Small intestine (tissue), 16 donors: ENCODE measurements at places on chromosomes 4 and X. TPM values are rescaled to one million over a fixed set of nuclear protein-coding genes. Genes with fewer than 3 reads are reported as not detected.

FRG2 gene
- polyA plus RNA-seq = not detected

GABRE gene
- polyA plus RNA-seq = 26.6 TPM

DNA sequence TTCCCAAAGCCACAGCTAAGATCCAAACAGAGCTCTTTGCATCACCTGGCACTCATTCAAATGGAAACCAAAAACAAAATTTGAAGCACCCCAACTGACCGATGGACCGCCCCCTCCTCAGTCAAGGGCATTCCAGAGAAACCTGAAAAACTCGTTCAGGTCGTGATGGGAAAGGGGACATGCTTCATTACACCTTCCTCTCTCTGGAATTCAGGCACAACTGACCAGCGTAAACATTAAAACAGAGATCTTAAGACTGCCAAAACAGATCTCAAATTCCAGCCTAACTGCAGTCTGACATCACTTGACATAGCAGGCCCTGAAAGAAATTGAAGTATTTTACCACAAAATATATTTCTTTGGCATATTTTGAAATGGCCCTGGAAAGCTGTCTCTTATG lies 28.5 kb downstream of the PTTG2 start:
- H3K27me3 ChIP-seq = no peaks in the 10 kb centered on the region
- DNase-seq = no peak
- no peak overlapping the region for H3K27ac ChIP-seq
- H3K36me3 ChIP-seq = peaks cover 10% of the 10 kb centered on the region

GRCh38 chr4:88604978-88605678 lies 12.8 kb downstream of the HERC3 start:
- H3K27me3 ChIP-seq = no peaks in the 10 kb centered on the region
- no peak for DNase-seq
- H3K4me1 ChIP-seq = no peaks in the 10 kb centered on the region

GRCh38 chr4:40292313-40292759 lies 42.8 kb upstream of the CHRNA9 start:
- no peaks in the 10 kb centered on the region for H3K27me3 ChIP-seq
- no peaks in the 10 kb centered on the region for H3K4me1 ChIP-seq
- H3K36me3 ChIP-seq = no peaks in the 10 kb centered on the region
- H3K4me3 ChIP-seq = no peak overlapping the region

DNA sequence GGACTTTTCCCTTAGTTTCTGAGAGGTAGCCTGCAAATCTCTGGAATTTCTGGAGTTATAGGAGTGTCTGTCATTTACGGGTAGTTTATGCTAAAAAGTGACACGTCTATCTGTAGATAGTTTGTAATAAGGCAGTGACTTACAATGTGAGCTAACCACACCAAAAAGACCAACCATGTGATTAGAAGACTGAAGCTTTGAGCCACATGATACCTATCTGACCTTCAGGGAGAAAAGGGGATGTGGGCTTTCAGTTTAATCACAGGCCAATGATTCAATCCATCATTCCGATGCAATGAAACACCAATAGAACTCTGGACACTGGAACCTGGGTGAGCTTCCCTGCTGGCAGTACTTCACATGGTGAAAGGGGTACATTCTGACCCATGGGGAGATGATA lies 254.6 kb upstream of the GK2 start:
- H3K36me3 ChIP-seq = no peaks in the 10 kb centered on the region
- H3K4me1 ChIP-seq = no peaks in the 10 kb centered on the region
- H3K27ac ChIP-seq = no peak overlapping the region
- no peak overlapping the region for H3K4me3 ChIP-seq
- no peak for DNase-seq

DNA sequence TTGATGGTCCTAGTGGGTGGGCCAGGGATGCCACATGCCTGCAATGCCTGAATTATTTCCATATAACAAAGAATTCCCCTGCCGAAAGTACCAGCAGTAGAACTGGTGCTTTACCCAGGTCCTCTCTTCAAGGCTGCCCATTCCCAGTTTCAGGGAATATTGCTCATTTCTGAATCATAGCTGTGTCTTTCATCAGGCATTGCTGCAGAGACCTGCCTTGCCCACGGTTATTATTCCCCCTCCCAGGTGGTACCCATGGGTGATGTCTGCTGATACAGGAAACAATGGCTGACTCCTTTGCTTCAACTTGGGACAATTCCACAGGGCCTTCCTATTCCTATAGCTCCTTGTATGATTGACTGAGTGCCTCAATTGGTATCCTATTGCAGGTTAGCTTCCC lies 9.7 kb upstream of the IQCM start:
- no peak overlapping the region for H3K27ac ChIP-seq
- H3K4me3 ChIP-seq = no peak overlapping the region
- no peaks in the 10 kb centered on the region for H3K4me1 ChIP-seq
- no peaks in the 10 kb centered on the region for H3K27me3 ChIP-seq
- no peaks in the 10 kb centered on the region for H3K36me3 ChIP-seq

DNA sequence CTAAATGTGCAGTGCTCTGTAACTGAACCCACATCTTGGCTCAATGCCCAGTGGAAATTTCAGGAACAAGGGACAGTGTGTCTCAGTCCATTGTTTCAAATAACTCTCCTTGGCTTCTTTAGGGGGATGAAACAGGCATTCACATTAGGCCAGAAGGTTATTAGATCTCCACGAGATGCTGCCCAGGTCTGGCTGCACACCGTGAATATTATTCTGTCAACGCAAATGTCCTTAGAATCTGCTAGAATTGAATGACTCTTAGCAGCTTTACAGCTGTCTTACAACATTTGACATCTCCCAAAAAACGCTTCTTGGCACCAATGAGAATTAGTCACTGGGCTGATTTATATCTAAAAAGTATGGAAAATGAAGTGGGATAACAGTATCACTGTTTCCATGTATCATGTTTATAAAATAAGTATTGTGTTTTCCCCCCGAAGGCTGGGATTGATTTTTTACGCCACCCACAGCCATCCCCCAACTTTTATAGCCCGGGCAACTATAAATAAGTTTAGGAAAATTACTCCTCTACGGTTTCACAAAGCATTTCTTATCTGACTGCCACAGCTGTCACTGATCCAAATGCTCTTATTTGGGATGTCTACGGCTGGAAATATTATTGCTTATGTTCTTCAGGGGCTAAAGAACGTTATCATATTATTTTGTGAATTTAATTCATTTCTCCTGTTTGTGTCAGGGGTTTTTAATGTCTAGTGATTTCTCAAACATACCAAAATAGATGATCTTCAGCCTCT lies 559.7 kb upstream of the FAT1 start:
- no peaks in the 10 kb centered on the region for H3K27me3 ChIP-seq
- no peak overlapping the region for H3K4me3 ChIP-seq
- H3K27ac ChIP-seq = no peak overlapping the region
- no peak for DNase-seq

KLHL34 gene
- polyA plus RNA-seq = 1.0 TPM

MAGEA9B gene
- polyA plus RNA-seq = not detected

DNA sequence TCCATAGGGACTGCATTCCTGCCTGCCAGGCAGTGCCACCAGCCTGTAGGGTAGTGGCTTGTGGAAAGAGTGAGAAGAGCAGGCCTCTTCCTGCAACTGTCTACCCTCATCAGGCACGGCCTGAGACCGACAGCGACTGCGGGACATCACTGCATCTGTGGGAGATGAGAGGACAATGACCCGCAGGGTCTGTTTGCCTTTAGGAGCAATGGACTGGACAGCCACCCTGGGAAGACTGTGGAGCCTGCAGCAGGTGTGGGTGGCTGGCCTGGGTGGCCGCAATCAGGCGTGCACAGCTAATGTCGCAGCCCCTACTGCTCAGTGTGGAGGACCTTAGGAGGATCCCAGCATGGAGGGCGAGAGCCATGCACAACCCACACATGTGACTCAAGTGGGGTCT lies 227.9 kb downstream of the PTTG2 start:
- H3K4me3 ChIP-seq = no peak overlapping the region
- no peak overlapping the region for H3K27ac ChIP-seq
- no peaks in the 10 kb centered on the region for H3K27me3 ChIP-seq
- peaks cover 9% of the 10 kb centered on the region for H3K4me1 ChIP-seq
- DNase-seq = no peak

ARMCX1 gene
- polyA plus RNA-seq = 40.6 TPM

GRCh38 chrX:31543634-31544033 lies 471.8 kb upstream of the FTHL17 start:
- no peaks in the 10 kb centered on the region for H3K4me1 ChIP-seq
- H3K4me3 ChIP-seq = no peak overlapping the region
- no peaks in the 10 kb centered on the region for H3K36me3 ChIP-seq
- H3K27ac ChIP-seq = no peak overlapping the region

RBMXL3 gene
- not detected for polyA plus RNA-seq

DNA sequence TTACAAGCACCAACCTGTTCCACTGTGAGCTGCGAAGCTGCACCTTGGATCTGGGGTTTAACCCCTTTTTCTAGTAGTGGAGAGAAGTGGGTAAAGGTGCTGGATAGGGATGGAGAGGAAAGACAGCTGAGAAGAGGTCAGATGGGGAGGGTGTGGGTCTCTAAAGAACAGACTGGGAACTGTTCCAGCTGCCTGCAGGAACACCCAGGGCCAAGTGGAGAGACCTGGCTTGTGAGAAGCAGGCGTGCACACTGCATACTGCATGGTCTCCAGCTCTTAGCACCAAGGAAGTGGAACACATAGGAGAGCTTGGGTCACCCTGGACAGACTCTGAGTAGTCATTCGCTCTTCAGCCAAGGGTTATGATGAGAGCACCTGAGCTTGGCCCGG lies 16.1 kb downstream of the BCOR start:
- no peaks in the 10 kb centered on the region for H3K27me3 ChIP-seq
- H3K36me3 ChIP-seq = no peaks in the 10 kb centered on the region
- no peak for DNase-seq
- no peak overlapping the region for H3K4me3 ChIP-seq
- no peak overlapping the region for H3K27ac ChIP-seq

- no peaks in the 10 kb centered on the region for H3K36me3 ChIP-seq
- no peak for DNase-seq
- no peaks in the 10 kb centered on the region for H3K4me1 ChIP-seq
- no peak overlapping the region for H3K4me3 ChIP-seq
Observed at GRCh38 chr4:138344054-138344453, 101.9 kb upstream of the SLC7A11 start.

CHST7 gene
- 1.1 TPM for polyA plus RNA-seq

DNA sequence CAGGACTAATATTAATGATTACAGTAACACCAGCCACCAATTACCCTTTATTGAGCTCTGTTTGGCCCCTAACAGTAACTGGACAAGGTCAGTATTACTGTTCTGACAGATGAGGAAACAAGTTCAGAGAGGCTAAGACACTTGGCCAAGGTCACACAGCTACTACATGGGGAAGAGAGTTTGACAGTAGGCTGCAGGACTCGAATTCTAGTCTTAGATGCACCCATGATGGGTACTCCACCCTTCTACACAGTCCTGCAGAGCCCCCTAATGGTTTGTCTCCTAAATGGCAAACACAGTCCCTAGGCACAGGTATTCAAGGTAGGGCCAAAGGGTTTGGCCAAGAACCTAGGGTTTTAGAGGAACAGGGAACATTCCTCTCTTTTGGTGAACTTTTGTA lies 93.9 kb downstream of the NSUN7 start:
- no peaks in the 10 kb centered on the region for H3K4me1 ChIP-seq
- H3K27ac ChIP-seq = no peak overlapping the region
- H3K4me3 ChIP-seq = no peak overlapping the region

- no peaks in the 10 kb centered on the region for H3K36me3 ChIP-seq
- H3K27ac ChIP-seq = no peak overlapping the region
- no peak for DNase-seq
- no peaks in the 10 kb centered on the region for H3K4me1 ChIP-seq
- no peaks in the 10 kb centered on the region for H3K27me3 ChIP-seq
Observed at GRCh38 chr4:1666391-1666790, 17.7 kb downstream of the FAM53A start.
